CD8-positive, alpha-beta memory T cell (primary cell): ENCODE measurements at places on chromosomes 3 and 15. TPM values are rescaled to one million over a fixed set of nuclear protein-coding genes. Genes with fewer than 3 reads are reported as not detected.
A peak's percentile ranks its signal among the peaks of the same experiment; 100 is the strongest.

The HTR3E gene
- not detected for total RNA-seq

The CPLX3 gene
- not detected for total RNA-seq

The USF3 gene
- 11.2 TPM for total RNA-seq

The ANKRD63 gene
- not detected for total RNA-seq

The ANP32A gene
- total RNA-seq = 237 TPM

The SLC24A5 gene
- not detected for total RNA-seq

- no peak overlapping the region for H3K4me3 ChIP-seq
- no peaks in the 10 kb centered on the region for H3K36me3 ChIP-seq
- no peak for DNase-seq
- peaks cover 33% of the 10 kb centered on the region for H3K4me1 ChIP-seq
Measured at GRCh38 chr3:101531473-101532086, 18.6 kb upstream of the SENP7 start.

GRCh38 chr3:169215461-169216352, 447.8 kb downstream of the MECOM start:
- no peak overlapping the region for H3K4me3 ChIP-seq
- H3K4me1 ChIP-seq = no peaks in the 10 kb centered on the region

DNA sequence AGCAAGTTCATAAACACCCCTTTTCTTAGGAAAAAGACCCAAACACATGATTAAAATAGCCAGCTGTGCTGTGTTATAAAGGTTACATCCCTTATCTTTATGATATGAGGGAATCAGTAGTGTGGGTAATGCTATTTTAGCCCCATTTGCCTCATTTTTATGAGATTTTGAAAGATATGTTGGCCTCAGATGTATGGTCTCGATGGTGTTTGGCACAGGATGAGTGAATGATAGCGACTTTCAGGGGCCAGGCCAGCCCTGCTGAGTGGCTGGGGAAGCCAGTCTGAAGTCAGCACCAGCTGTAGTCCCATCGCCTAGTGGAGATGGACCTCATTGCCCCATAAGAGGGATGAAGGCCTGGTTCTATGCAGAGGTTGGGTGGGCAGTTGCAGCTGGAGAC, 105.0 kb upstream of the HACD2 start:
- H3K4me1 ChIP-seq = no peaks in the 10 kb centered on the region
- H3K27me3 ChIP-seq = no peaks in the 10 kb centered on the region
- no peak overlapping the region for H3K27ac ChIP-seq
- H3K4me3 ChIP-seq = no peak overlapping the region
- DNase-seq = no peak

GRCh38 chr15:43376017-43376705, 5.3 kb downstream of the TUBGCP4 start:
- no peak overlapping the region for H3K4me3 ChIP-seq
- peak; percentile 52 for DNase-seq
- H3K27ac ChIP-seq = no peak overlapping the region
- peaks cover 22% of the 10 kb centered on the region for H3K36me3 ChIP-seq

- H3K27ac ChIP-seq = no peak overlapping the region
- H3K4me1 ChIP-seq = no peaks in the 10 kb centered on the region
- DNase-seq = no peak
- no peaks in the 10 kb centered on the region for H3K36me3 ChIP-seq
- H3K27me3 ChIP-seq = no peaks in the 10 kb centered on the region
Measured at GRCh38 chr15:63073497-63074172, 31.1 kb downstream of the TPM1 start.

- H3K36me3 ChIP-seq = no peaks in the 10 kb centered on the region
- peak overlapping the region; percentile 50 for H3K4me3 ChIP-seq
- H3K4me1 ChIP-seq = peaks cover 6% of the 10 kb centered on the region
- no peak for DNase-seq
- no peaks in the 10 kb centered on the region for H3K27me3 ChIP-seq
- no peak overlapping the region for H3K27ac ChIP-seq
Measured at GRCh38 chr3:17749281-17749680, 6.8 kb upstream of the TBC1D5 start.

DNA sequence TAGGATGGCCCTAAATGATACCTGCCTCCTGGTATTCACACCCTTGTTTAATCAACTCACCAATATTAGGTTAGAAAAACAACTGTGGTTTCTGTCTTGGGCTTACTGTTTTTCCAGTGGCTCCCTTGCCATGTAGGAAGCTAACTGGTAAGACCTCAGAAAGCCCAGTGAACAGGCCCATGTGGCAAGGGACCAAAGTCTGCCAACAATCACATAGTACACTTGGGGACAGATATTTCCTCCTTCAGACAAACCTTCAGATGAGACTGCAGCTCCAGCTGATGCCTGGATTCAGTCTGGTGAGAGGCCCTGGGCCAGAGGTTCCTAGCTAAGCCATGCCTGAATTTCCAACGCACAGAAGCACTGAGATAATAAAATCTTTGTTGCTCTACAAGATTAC, 96.1 kb downstream of the GSK3B start:
- no peaks in the 10 kb centered on the region for H3K27me3 ChIP-seq
- H3K36me3 ChIP-seq = no peaks in the 10 kb centered on the region
- H3K27ac ChIP-seq = no peak overlapping the region
- DNase-seq = no peak
- H3K4me3 ChIP-seq = no peak overlapping the region

DNA sequence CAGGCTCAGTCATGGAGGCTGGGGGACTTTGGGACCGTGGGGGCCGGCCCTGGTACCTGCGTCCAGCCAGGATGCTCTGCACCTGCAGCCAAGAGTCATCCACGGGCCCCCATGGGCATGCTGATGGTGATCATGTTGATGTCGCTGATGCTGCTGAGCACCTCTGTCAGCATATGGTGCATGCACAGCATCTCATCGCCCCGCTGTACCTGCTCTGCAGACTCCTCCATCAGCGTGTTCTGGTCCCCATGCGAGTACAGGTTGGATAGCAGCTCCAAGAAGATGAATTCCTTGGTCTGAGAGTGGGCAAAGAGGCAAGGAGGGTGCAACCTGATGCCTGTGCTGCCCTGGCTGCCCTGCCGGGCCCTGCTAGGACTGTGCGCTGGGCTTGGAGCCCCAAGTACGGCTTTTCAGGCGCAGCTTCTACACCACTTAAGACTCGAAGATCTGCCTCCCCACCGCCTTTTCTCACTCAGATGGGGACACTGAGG, 7.2 kb downstream of the RPS17 start:
- H3K36me3 ChIP-seq = peaks cover 35% of the 10 kb centered on the region
- peaks cover 2% of the 10 kb centered on the region for H3K4me1 ChIP-seq
- no peak for DNase-seq
- no peak overlapping the region for H3K27ac ChIP-seq

DNA sequence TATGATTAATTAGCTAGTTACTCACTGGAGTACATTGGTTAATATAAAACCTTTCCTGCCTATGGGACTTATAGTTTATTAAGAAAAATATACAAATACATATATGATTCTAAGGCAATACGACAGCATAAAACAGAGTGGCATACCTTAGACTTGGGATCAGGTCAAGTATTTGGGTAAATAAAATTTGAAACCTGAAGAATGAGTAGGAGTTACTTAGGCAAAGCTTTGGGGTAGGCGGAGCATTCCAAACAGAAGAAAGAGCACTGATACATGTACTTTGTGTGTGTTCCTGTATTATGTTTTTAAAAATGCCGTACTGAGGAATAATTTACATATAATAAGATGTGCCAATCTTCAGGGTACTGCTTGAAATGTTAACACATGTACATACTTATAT, 15.1 kb downstream of the ZPLD1 start:
- H3K27me3 ChIP-seq = no peaks in the 10 kb centered on the region
- no peak overlapping the region for H3K4me3 ChIP-seq
- DNase-seq = no peak
- H3K27ac ChIP-seq = no peak overlapping the region

DNA sequence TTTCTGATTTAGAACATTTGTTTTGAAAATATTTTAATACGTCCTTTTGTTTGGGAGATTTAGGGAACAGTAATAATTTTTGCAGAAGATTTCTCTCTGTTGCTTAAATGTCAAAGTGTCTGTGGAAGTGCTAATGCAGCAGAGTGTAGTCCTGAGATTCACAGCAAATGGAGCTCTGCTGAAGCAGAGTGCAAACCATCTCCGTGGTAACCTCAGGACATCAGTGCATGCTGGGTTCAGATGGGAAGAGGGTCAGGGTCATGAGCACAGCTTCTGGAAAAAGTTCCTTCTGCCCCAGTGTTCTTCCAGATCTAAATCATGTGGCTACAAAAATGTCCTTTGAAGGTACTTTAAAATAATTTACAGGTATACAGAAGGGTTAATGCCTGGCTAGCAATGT, 39.9 kb upstream of the SLC9A9 start:
- H3K36me3 ChIP-seq = no peaks in the 10 kb centered on the region
- no peak overlapping the region for H3K4me3 ChIP-seq

GRCh38 chr3:38019658-38020341, 9.6 kb downstream of the PLCD1 start:
- peaks cover 20% of the 10 kb centered on the region for H3K36me3 ChIP-seq
- no peaks in the 10 kb centered on the region for H3K27me3 ChIP-seq
- DNase-seq = no peak

DNA sequence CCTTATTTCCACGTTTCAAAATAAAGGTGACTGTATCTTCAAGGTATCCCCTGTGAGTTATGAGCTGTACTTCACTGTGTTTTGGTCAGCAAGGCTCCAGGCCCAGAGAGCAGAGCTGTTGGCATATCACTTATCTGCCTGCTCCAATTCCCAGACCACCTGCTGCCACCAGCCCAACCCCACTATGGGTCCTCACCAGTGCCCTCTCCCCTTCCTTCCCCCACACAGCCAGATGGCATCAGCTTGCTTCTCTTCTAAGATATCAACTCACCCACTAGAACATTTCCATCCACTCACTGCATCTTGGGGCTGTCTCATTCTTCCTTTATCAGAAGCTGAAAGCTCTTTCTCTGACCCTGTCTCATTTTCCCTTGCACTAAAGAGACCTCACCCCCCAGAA, 136.9 kb upstream of the EIF1B start:
- no peaks in the 10 kb centered on the region for H3K36me3 ChIP-seq
- H3K27ac ChIP-seq = no peak overlapping the region
- no peak for DNase-seq
- H3K4me3 ChIP-seq = no peak overlapping the region

DNA sequence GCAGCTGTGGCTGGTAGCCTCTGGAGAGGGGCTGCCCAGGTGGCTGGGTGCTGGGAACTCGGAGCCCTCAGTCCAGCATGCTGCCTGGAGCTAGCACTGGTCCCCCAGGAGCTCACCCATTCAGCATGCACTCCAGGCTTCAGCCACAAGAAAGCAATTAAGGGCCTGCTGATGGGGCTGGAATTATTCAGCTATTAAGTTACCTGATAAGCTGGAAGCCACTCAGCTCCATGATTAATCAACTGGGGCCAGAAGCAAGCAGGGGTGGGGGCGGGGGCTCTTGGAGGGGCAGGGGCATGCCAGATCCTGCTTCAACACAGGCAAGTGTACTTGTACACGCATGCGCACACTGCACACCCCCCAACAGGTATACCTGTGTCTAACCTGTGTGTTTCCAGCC, 22.1 kb upstream of the TMEM115 start:
- no peaks in the 10 kb centered on the region for H3K27me3 ChIP-seq
- H3K27ac ChIP-seq = no peak overlapping the region
- no peak overlapping the region for H3K4me3 ChIP-seq
- no peak for DNase-seq
- no peaks in the 10 kb centered on the region for H3K36me3 ChIP-seq

DNA sequence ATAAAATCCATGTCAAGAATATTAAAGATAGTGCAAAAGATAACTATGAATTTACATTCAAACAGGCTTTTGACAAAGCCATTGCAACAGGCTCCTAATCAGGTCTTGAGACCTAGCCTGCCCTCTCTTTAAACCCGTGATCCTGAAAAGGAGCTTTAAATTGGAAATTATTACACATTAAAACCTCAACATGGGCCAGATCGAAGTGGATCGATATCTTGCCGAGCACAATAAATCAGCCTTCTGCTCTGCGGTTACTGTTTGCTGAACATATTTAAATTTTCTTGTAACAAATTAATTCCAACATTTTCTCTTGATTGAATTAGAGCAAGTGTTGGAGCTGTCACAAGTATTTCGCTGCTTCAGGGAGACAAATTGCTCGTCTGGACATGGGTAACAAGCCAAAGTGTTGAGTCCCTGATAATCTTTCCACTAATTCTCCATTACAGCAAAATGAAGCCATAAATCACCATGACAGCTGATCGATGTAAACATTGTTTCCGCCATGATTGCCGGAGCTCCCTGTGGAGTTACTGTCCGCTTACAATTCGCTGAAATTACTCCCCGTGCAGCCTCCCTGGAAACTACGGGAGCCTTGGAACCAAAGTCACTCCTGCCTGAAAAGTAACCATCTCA, 47.6 kb downstream of the SHOX2 start:
- H3K27me3 ChIP-seq = no peaks in the 10 kb centered on the region
- H3K27ac ChIP-seq = no peak overlapping the region
- no peaks in the 10 kb centered on the region for H3K36me3 ChIP-seq
- H3K4me1 ChIP-seq = no peaks in the 10 kb centered on the region

GRCh38 chr3:141067206-141067974, 16.2 kb downstream of the SPSB4 start:
- H3K36me3 ChIP-seq = no peaks in the 10 kb centered on the region
- DNase-seq = no peak
- H3K27ac ChIP-seq = no peak overlapping the region
- no peaks in the 10 kb centered on the region for H3K27me3 ChIP-seq
- H3K4me1 ChIP-seq = no peaks in the 10 kb centered on the region

DNA sequence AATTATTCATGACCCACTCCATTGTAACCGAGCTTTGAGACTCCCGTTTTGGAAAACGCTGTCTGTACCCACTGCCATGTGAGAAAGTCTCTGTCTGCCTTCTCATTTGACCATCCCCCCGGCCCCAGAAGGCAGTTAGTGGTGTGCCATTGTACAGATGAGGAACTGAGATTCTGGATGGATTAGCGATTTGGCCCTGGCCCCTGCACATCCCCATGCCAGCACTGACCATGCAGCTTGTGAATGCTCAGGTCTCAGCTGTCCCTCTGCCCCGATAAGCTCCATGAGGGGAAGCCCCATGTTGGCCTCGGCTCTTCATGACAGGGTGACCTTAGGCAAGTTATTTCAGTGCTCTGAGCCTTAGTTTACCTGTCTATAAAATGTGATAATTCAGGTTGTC, 153.0 kb upstream of the SMAD3 start:
- no peak overlapping the region for H3K4me3 ChIP-seq
- DNase-seq = no peak
- H3K36me3 ChIP-seq = no peaks in the 10 kb centered on the region
- no peak overlapping the region for H3K27ac ChIP-seq
- peaks cover 6% of the 10 kb centered on the region for H3K27me3 ChIP-seq
